ENCODE measurements at places on chromosomes 7 and 10. TPM values are rescaled to one million over a fixed set of nuclear protein-coding genes. Genes with fewer than 3 reads are reported as not detected.

PLXDC2 gene
- 19.0 TPM for polyA plus RNA-seq

PRLHR gene
- 1.1 TPM for polyA plus RNA-seq

BLVRA gene
- 16.9 TPM for polyA plus RNA-seq

PILRA gene
- polyA plus RNA-seq: 5.8 TPM

LRRC27 gene
- polyA plus RNA-seq: 20.7 TPM

NRAP gene
- 0.06 TPM for polyA plus RNA-seq

FRMD4A gene
- 19.8 TPM for polyA plus RNA-seq
